CD4-positive, alpha-beta T cell treated with Interferon alpha-2 for 1 hour (primary cell): ENCODE measurements at places on chromosomes 12 and 14.

- no peak for DNase-seq
Measured at GRCh38 chr14:72075649-72076334, 143.6 kb downstream of the RGS6 start.

DNA sequence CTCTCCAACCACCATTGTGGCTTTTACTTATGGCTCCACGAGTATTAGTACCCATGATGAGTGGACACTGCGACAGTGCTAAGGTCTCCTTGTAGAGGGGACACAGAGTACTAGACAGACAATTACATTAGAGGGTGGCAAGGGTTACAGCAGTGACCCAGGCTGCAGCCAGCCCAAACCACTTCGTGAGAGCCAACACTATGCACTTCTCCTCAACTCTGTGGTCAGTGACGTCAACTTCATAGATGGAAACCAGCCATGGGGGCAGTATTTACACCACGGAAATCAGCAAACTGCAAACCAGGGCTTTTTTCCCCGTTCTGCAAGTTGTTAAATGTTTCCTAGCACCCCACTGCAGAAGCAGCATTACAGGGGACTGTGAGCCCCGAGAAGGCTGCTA lies 61.6 kb upstream of the ZFP36L1 start:
- DNase-seq: no peak

GRCh38 chr12:57240926-57241401 lies 10.0 kb downstream of the STAC3 start:
- no peak for DNase-seq

- no peak for DNase-seq
Measured at GRCh38 chr14:71432334-71433110, 499.7 kb upstream of the RGS6 start.

DNA sequence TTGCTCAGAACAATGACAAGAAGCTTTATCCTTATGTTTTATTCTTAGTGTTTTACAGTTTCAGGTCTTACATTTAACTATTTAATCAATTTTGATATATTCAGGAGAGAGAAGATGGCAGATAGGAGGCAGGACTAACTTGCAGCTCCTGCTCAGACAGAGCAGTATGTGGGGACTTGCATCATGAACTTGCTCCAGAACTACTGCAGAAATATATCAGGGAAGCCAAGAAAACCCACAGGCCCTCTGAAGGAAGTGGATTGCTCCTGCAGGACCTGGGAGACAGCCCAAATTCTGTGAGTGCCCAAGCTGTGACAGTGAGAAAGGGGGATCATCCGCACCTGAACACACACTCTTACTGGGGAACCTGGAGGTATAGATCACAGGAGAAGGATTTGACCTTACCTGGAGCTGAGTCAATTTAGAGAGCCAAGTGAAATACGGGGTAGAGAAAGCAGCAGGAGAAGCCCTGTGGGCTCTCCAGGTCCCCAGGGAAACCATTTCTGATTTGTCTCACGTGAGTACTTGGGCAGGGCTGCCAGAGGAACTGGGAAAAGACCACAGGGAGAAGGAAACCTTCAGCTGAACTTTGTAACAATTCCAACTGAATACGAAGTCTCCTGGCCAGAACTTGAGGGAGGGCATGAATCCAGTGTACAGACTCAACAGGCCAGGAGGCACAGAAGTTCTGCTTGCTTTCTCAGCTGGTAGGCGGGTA lies 28.9 kb upstream of the TSPAN8 start:
- DNase-seq: no peak

GRCh38 chr12:52993558-52993869 lies 12.7 kb upstream of the EIF4B start:
- no peak for DNase-seq

DNA sequence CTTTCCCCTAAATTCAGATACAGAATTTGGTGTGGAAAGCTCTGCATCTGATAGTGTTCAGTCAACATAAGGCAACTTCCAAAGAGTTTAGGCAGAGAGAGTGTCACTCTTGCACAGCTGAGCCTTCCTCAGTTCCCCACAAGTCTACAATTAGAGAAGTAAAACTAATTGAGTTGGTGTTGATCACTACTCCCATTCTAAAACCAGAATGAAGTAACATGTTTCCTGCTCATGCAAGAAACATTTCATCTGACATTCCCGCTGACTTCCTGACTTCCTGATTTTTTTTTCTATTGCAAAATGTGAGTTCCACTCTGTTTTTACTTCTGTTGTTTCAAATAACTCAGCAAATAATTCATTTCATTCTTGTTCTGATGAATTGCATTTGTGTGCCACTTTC lies 271.0 kb downstream of the ALG10B start:
- DNase-seq: no peak

DNA sequence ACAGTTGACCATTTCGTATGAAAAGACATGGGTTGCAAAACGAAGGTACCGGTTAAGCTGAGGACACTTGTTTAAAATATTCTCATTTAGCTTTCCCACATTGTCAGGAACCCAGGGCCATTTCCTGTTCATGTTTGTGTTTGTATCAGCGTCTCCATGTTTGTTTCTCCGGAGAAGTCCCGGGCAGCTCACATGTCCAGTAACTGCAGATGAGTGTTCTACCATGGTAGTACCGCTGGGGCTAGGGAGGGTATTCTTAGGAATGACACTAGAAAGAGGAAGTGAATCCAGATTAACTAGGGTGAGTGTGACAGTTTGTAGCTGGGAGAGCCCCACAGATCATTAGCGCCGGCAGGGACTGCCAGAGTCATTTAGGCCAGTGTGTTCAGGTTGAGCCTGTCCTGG lies 50.0 kb upstream of the EVL start:
- DNase-seq: peak; percentile 9

DNA sequence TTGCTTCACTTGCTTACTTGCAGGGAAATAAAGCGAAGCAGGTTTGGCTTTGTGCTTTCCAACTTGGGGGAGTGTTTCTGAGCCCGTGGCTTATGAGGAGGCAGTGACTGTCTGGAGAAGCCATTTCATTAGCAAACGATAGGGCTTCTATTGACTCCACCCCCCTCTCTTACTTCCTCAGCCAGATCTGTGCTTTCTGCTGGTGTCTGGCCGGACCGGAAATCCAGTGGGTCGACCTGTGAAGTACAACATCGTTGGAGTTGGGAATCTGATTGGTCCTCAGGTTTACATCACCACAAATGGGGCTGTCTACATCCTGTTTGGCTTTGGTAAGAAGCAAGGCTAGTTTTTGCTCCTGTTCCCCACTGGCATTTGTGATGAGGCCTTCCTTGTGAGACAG lies 22.3 kb downstream of the FAM234B start:
- no peak for DNase-seq

GRCh38 chr14:61191733-61192132 lies 89.4 kb downstream of the TMEM30B start:
- DNase-seq: no peak

DNA sequence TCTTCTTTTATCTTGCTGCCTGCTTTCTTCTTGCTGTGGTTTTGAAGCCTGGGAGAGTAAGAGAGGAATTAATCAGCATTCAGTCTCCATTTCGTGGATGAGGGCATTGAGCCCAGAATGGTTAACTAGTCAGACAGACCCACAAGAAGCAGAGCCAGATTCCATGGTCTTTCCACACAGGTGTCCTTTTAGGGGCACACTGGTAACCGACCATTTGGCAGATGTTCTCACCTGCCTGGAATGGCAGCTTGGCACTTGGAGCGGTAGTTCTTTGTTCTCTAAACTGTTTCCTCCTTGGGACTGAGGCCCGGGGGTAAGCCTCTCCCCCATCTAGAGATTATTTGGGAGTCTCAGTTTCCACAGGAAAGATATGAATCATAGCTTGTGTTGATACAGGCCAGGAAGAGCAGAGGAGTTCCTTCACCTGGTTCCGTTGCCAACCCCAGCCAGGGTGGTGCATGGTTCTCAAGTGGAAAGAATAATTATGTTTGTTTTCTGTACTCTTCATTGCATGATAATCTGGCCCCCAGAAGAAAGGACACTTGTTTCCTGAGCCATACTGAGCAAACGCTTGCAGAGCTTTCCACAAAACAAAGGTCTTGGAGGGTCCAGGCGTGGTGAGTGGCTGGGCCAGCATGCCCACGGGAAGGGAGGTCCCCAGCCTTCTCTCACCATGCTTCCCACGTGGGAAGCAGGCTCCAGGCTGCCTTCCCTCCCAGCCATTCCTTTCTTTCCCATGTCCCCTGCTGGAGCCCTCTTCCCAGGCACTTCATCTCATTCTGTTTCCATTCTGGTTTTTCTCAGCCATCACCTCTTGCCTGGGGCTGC lies 2.0 kb upstream of the KRT75 start:
- DNase-seq: no peak

GRCh38 chr12:110590806-110591326 lies 7.7 kb upstream of the PPTC7 start:
- DNase-seq: no peak

DNA sequence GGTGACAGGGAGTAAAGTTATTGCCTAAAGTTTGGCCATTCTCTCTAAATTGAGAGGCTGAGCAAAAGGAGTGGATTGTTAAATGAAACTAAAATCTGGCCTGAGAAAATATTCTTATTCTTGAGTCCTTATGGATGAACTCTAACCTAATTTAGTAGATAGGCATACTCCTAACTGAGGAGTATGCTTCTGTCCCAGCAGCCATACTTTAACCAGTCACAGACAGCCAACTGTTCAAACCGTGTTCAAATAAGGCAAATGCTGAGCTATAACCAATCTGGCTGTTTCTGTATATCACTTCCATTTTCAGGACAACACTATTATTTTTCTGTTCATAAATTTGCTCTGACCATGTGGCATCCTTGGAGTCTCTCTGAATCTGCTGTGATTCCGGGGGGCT lies 75.9 kb upstream of the RERGL start:
- no peak for DNase-seq

DNA sequence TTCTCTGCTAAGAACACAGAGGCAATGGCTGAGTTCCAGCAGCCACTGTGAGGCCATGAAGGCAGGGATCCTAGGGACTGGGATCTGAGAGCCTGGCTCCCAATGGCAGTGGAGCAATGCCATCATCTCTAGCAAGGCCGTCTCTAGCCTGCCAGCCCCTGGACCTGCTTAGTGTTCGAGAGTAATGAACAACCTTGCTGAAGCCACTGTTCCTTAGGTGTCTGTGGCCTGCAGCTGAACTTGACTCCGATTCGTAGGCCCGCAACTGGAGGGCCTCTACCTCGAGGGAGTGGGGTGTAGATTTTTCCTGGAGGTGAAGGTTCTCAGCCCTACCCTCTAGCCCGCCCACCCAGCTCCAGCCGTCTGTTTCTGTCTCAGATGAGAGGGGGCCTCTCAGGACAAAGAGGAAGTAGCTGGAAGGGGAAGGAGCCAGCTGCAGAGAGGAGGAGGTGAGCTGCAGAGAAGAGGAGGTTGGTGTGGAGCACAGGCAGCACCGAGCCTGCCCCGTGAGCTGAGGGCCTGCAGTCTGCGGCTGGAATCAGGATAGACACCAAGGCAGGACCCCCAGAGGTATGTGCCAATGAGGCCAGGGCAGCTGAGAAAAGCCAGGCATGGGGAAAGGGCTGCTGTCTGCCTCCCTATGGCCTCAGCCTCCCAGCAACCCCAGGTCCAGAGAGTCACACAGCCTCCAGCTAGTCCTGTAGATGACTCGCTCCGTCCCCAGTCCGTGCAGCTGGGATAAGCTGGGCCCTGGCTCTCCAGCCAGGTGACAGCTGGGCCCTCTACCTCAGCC lies at the start of gene PLD4:
Gene PLD4 (plus strand): TSS at position 459 of the 793 bp plus-strand sequence. CDS start 2,262 bp downstream, outside the sequence.
- DNase-seq: peak; percentile 22
